Activated CD8-positive, alpha-beta memory T cell treated with anti-CD3 and anti-CD28 coated beads, Interleukin-2, amount 50 U/mL, for 4 hours (primary cell): ENCODE measurements at places on chromosomes 1 and 21.

GRCh38 chr1:214862421-214862820, 220.1 kb upstream of the KCNK2 start:
- DNase-seq: no peak

DNA sequence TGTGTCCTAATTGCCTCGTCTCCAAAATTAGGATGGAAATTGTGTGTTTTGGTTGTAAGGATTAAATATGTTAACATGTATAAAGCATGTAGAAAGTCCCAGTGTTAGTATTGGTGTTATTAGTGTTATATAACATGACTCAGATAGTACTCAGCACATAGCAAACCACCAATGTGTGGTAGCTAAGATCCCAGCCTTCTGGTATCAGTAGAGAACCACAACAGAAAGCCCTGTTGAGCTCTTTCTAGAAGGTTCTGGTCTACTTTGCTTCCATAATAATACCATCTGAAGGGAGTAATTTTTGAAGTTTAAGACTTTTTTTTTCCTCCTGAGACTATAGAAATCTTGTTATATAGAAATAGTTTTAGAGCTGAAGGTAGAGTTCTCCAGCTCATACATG, 259.3 kb upstream of the SGIP1 start:
- no peak for DNase-seq

DNA sequence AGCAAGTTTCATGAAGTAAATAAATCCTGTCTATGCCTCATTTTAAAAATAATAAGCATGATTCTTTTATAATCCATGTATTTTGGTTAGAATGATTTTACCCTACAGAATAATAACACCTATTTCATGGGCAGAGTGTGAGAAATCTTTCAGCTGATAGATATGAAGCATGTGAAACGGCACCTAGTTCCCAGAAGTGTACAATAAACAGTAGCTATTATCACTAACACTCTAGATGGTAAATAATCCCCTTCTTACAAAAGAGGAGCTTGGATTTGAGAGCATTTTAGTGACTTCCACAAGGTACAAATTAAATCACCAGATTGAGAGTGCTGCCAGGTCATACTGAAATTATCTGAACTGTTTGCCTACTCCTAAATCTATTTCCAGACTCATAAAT, 95.3 kb upstream of the NRIP1 start:
- no peak for DNase-seq

GRCh38 chr1:67264899-67265298, 42.8 kb upstream of the IL12RB2 start:
- no peak for DNase-seq

DNA sequence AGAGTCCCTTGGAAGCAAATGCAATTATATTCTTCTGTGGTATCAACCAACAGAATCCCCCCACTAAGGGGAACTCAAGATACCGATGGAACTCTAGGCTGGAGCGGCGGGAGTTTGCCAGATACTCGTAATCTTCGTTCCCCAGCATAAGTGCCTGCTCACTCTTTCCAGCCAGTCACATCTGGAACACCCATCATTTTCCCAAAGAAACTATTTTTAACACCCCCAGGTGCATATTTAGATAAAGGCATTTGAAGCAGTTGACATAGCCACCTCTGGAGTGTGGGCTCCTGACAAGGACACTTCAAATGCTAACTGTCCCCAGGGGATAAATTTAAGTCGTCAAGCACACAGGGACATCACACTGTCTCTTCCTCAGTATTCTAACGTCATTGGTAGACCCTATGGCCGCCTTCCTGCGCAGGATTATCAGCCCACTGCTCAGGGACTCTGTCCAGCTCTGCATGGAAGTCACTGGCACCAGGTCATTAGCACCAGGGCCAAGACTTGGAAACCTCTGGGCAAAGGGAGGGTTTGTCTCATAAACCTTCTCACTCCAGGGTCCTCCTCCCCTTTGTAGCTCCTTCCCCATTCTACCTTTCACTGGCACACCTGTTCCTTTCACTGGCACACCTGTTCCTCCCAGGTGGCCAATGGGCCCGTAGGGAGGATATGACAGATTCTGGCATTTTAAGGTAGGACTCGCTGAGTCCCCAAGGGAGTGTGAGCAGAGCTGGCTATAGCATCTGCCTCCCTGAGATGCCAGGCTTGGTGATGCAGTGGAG, 48.8 kb downstream of the H3-3A start:
- DNase-seq: no peak

GRCh38 chr1:22500471-22500870, 48.8 kb downstream of the ZBTB40 start:
- no peak for DNase-seq

DNA sequence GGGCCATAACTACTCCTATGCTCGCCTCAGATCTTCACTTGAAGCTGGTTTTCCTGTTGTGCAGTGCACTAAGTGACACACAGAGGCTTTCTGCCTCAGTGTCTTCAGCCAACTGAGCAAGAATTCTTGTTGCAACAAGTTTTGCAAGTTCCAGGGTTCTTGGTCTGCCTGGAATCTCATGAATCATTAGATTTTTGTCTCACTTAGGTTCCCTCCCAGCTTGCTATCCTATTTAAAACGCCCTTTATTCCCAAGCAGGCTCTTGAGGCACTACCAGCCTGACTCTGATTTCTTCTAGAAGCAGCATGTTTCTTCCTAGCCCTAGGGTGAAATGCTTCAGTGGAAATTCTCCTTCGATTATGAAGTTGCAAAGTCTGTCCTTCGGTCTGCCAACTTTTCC, 158.8 kb downstream of the C1orf21 start:
- DNase-seq: no peak

- no peak for DNase-seq
Measured at GRCh38 chr1:208479435-208479834, 235.3 kb upstream of the PLXNA2 start.

DNA sequence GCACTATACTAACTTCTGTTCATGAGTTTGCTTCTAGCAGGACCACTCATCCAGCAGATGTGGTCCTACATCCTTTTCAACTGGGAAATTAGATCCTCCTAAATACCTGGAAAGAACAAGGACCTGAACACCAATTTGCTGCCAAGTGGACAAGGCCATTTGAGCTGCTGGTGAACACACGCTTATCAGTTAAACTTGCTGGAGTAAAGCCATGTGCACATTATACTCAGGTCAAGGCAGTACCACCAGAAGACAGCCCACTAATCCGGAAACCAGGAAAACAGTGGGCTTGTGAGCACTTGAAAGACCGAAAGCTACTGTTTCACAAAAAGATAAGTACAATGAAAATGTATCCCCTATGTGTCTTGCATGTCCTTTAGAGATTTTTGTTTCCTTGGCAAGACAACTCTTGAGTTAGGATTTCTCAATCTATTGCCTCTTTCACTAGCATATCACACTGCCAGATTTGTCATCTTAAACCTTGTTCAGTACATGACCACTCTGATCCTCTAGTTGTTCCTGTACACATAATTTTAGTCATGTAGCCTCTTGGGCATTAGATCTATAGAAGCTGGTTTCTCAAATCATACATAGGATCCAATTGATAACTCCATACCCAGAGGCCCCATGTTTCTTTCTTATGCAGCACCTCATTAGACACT, 4.5 kb upstream of the REN start:
- DNase-seq: no peak

GRCh38 chr1:155026588-155026987, 7.0 kb downstream of the DCST2 start:
- no peak for DNase-seq

DNA sequence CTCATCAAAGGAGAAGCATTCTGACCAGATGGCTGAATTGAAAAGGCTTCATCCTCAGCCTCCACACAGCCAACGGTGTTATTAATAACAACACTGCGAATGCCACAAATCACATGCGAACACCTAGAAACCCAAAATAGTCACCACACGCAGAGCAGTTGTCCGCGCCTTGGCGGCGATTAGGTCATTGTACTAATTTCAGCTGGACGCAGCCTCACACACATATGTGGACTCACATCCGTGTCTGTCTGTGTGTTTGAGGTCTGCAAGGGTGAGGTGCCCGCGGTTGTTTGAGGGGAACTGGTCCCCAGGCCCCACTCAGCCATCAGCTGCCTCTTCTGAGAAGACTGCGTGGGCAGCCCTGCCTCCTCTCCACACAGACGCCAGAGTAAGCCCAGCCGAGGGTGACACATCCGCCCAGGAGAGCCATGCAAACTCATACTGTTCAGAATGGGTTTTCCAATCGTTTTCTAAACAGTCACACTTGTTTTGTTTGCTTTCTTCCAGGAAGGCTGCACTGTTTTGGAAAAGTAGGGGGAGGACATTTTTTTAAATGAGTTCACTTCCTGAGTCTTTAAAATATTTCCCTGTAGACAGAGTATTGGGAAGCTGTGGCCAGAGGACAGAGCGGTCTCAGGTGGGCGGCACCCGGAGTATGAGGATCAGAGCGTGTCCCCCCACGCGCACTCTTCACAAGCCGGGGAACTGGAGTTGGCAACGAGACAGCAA, 53.4 kb downstream of the TOMM20 start:
- DNase-seq: peak; percentile 60

- no peak for DNase-seq
Measured at GRCh38 chr1:206687915-206688442, 3.3 kb downstream of the MAPKAPK2 start.

- no peak for DNase-seq
Measured at GRCh38 chr1:216653001-216653400, 70.2 kb downstream of the ESRRG start.

DNA sequence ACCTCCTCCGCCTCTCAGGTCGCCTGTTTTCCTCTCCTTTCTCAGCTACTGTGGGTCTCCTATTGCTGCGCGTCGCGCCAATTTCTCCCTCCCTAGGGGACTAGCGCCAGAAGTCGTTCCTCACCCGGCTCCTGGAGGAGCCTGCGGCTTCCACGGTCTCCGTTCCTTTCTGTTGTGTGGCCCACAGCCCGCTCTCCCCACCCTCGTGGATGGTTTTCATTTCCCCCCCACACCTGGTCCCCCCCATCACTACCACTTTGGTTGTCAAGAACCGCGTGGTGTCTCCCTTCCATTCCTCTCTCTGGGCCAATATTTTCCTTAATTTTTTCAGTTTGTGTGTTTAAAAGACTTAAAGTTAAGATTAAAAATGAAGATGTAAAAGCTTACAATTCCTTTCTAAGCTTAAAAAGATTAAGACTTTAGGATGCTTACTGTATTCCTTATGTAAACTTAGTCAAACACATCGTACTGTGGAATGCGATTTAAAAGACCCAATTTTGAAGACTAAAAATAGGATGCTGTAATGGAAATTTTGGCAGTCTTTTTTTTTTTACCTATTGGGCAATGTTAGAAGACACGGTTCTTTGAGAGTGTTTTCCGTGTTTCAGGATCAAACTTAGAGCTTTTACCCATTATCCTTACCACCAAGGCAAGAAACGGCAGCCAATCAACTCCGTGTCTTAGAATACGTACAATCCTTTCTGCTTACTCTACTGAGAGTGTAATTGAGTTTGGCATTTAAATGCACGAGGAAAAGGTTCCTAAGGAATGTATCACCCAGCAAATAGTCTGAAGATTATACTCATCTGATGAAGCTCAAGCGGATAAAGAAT, 773 bp downstream of the CNST start:
- peak; percentile 48 for DNase-seq

DNA sequence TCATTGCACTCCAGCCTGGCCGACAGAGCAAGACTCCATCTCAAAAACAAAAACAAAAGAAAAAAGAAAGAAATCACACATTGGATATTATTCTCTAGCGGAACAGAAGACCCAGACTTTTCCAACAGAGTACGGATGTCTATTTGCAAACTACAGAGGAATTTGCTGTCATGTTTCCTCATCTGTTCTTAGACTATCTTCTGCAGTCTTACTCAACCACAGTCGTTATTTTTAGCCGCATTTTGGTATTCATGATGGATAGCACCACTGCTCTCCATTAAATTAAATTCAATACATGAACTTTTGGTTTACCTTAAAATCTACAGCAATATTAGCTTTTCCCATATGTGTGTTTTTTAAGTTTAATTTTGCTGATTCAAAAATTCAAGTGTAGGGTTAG, 14.2 kb upstream of the HEATR1 start:
- DNase-seq: no peak

DNA sequence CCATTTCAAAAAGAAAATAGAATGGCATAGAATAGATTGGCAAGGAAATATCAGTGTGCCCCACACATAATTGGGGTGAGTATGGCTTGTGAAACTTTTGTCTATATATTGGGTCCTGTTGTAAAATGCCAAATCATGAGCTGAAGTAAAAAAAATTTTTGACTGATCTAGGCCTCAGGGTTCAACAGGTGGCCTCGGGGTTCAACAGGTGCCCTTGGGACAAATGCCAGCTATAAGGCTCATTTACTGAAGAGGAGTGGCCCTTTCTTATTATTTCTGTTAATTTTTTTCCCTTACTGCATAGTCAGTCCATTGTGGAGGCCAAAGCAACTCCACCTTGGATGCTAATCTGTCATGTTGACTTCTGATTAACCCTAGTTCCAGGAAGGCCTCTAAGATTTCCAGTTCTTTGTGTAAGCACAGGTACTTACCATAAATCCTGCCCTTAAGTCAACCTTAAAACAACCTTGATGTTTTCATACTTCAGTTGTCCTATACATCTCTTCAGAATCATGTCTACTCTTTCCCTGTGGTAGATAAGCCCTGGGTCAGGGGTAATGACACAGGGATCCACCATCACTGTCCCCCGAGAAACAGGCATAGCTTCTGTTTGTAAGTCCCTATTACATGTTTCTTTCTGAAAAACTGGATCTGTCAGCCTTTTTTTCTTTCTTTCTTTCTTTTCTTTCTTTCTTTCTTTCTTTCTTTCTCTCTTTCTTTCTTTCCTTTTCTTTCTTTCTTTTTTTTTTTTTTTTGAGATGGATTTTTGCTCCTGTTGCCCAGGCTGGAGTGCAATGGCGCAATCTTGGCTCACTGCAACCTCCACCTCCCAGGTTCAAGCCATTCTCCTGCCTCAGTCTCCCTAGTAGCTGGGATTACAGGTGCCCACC, 16.6 kb upstream of the KDF1 start:
- DNase-seq: no peak

- DNase-seq: no peak
Measured at GRCh38 chr21:42918291-42918690, 7.1 kb downstream of the ERVH48-1 start.

- no peak for DNase-seq
Measured at GRCh38 chr1:89607586-89608318, 25.2 kb upstream of the LRRC8C start.

DNA sequence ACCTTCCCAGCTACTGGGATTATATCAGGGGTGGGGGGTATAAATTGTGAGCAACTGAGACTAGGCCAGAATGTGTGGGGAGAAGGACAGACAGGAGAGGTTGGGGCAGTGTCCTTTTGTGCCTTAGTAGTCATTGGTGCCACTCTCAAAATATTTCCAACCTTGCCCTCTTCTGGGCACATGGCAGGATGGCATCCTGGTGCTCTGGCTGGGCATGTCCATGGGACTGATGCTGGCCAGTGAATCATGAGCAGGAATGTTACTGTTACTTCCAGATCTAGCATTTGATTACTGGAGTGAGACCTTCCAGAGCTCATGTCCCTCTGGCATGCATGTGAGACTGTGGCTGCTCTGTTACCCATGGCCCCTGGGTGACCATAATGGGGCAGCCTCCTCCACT, 151.2 kb downstream of the MATN1 start:
- DNase-seq: no peak

- no peak for DNase-seq
Measured at GRCh38 chr1:63320022-63320721, 2.2 kb upstream of the FOXD3 start.

- DNase-seq: no peak
Measured at GRCh38 chr1:66207484-66207883, 326.5 kb upstream of the SGIP1 start.
